ENCODE measurements at places on chromosomes 7 and 10.
A peak's percentile ranks its signal among the peaks of the same experiment; 100 is the strongest.

GRCh38 chr7:132049462-132050304 is 493.3 kb upstream of the PODXL start:
- DNase-seq, result no peak

DNA sequence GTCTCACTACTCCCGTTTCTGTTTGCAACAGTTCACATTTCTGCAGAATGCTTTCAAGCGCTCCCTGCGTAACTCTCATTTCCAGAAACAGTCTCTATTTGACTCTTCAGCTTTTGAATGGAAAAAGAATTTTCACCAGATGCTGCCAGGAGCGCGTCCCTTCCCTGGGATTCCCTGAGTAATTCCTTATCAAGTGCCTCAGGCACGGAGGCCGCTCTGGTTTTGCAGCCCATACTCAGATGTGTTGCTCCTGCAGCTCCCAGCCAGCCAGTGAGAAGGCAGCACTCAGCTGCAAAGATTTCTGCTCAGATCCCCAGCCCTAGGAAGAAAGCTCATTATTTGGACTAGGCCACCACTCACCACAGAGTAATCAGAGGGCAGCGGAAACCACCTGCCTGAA is 161.1 kb upstream of the CHST15 start:
- no peak for DNase-seq

DNA sequence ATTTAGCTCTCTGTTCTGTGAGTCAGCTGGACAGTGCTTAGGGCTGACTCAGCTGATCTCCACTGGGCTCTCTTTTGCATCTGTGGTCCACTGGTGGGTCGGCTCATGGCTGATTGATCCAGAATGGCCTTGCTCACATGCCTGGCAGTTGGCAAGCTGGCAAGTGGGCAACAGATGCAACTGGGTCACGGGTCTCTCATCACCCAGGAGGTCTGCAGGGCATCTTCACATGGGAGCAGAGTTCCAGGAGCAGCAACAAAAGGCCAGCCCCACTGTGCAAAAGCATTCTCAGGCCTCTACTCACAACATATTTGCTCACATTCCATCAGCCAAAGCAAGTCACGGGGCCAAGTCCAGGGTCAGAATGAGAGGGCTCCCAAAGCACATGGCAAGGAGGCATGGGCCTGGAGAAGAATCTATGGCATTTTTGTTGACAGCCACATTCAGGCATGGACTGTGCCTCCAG is 98.8 kb downstream of the OAT start:
- no peak for DNase-seq

DNA sequence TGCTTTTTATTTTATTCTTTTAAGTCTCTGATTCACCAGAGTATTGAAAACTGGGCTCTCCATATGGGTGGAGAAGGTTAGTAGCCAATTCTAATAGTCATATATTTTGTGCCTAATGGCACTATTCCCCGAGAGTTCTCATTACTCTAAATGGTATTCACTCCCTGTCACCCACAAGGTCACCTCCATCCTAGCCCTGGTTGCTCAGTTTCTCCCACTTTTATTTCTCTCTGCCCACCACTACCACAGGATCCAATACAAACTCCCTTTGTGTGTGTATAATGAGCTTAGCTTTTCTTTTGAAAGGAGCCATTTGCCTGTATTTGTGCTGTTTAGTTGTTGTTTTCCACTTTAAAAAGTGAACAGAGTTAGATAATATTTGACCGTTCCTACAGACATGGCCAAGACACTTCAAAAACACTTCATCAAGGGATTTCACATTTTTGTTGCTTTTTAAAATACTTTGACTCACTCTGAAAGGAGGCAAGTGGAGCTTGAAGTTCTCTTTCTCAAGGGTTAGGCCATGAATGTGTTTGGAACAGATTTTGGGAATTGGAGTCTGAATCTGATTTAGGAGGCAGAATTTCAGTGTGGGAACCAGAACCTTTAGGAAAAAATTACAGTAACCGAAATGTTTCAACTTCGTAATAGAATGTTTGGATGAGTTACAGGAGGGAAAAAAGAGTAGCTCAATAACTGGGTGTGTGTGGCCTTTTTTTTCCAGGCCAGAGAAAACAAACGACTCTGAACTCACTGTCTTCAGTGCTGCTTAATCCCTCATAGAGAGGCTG is 321.3 kb downstream of the BICC1 start:
- no peak for DNase-seq

- DNase-seq, result no peak
These were observed 94.9 kb upstream of the TCF7L2 start for GRCh38 chr10:112855134-112855533.

- peak; percentile 31 for DNase-seq
These were observed 151.1 kb downstream of the DGKB start for GRCh38 chr7:14751461-14751860.

DNA sequence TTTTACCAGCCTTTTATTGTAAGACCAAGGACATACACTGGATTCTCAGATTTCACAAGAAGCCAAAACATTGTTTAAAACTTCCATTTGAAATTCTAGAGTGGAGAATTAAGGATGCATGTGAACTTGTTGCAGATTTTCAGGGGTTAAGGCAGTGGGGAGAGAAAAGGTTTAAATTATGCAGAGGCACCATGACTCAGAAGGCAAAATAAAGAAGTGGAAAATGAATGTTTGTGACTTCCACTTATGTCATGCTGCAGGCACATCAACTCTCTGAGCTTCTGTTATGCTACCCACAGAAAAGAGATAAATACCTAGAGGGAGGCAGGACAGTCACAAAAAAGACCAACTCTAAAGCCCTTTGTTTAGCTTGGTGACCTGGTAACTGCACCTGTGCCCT is 84.4 kb upstream of the BET1 start:
- no peak for DNase-seq

- DNase-seq, result no peak
These were observed 146.7 kb upstream of the NRP1 start for GRCh38 chr10:33481184-33481583.

DNA sequence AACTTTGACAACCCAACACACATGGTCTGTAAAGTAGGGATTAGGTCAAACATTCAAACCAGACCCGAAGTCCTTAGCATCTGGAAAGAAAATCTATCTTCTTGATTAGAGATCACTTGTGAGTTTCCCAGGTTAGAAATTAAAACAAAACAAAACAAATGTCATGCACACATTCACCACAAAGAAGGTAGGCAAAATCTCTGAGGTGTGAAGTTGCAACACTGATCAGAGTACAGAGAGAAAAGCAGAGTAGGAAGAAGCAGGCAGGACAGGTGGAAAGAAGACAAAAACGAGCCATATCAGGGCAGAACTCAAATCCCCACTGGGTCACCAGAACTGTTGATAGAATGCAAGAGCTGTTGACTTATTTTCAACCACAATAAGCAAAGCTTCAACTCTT is 102.8 kb upstream of the THSD7A start:
- no peak for DNase-seq

DNA sequence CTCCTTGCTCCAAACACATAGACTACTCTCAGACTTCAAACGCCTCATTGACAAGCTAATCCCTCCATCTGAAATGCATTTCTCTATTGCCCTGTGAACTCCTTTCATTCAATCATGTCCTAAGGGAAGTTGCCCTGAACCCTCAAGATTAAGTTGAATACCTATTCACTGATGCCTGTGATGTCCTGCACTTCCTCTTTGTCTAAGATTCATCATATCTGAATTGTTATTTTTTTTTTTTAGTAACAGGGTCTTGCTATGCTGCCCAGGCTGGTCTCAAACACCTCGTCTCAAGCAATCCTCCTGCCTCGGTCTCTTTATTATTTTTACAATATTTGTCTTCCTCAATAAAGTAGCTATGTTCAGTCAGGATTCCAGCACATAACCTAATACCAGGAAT is 3.2 kb downstream of the PSMA2 start:
- DNase-seq, result no peak

DNA sequence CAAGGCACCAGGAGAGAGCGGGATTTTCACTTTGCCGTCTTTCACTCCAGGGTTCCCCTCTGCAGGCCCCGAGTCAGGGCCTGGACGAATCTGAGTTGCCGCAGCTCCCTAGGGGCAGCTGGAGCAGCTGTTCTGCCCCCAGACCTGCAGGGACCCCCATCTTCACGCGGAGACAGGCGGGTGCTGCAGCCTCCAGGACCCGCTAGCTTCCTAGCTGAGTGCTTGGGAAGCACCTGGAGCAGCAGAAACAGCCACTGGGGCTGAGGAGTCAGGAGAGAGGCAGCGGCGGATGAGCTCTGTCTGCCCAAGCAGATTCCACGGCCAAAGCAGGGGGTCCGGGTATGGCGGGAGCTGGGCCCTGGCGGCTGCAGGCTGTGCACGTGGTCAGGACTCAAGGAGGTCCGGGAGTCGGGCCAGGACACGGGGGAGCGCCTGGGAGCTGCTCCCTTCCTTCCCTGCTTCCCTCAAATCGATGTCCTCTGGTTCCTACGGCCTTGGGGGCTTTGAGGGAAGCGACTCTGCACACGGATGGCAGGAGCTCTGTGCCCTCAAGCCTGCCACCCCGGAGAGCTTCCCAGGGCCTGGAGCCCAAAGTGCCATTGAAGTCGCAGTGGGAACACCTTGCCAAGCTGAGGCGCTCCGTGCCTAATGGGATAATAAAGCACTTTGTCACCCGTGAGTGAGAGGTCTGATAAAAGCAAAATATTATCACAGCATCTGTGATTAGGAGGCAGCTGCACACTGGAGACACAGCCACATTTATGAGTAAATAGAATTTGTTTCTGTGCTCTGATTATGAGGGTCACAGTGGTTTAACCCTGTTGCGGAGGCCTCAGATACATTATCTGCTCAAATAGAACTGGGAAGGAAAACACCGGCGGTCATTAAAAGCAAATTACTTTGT is 17.2 kb downstream of the MNX1 start:
- no peak for DNase-seq

- no peak for DNase-seq
These were observed 5.4 kb downstream of the BRI3 start for GRCh38 chr7:98286701-98287485.

GRCh38 chr10:44799966-44800365 is 111.2 kb upstream of the TMEM72 start:
- DNase-seq, result no peak

DNA sequence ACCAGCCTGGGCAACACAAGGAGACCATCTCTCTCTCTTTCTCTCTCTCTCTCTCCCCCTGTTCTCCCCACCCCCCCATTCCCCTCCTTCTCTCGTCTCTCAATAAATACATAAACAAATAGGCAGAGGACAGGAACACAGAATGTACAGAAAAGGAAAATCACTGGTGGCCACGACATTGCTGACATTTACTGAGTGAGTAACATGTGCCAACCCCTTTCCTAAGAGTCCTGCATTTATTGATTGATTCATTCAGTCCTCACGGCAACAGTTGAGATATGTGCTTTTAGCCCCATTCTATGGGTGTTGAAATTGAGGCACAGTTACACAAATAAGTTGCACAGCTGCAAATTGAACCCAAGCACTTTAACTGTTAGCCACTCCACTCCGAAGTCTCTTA is 114.3 kb upstream of the SAMD8 start:
- DNase-seq, result no peak

DNA sequence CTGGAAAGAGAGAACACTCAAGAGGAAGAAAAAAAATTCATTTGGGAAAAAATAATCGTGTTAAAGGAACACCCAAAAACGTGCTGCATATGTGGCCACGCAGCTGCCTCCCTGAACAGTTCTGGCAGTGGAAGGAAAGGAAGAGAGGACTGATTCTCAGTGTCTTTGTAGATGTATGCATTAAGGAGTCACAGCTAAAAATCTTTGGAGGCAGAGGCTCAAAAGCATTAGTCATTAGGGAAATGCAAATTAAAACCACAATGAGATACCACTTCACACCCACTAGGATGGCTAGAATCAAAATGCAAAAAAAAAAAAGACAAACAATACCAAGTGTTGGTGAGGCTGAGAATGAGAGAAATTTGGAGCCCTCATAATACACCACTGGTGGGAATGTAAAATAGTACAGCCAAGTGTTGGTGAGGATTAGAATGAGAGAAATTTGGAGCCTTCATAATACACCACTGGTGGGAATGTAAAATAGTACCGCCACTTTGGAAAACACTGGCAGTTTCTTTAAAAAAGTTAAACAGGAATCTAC is 134.7 kb downstream of the SLIT1 start:
- DNase-seq, result no peak

DNA sequence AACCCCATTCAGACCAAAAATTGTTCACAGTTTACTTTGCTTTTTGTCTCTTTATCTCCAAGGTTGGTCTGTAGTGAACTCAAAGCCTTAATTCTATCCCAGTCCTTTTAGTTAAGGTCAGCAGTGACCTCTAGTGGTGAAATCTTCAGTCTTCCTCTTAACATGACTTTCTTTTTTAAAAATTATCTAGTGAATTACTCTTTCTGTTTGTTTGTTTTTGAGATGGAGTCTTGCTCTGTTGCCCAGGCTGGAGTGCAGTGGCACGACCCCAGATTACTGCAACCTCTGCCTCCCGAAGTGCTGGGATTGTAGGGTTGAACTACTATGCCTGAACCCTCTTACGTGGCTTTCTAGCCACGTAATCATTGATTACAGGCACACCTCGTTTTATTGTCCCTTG is 25.0 kb downstream of the ZNF487 start:
- DNase-seq, result peak; percentile 52

DNA sequence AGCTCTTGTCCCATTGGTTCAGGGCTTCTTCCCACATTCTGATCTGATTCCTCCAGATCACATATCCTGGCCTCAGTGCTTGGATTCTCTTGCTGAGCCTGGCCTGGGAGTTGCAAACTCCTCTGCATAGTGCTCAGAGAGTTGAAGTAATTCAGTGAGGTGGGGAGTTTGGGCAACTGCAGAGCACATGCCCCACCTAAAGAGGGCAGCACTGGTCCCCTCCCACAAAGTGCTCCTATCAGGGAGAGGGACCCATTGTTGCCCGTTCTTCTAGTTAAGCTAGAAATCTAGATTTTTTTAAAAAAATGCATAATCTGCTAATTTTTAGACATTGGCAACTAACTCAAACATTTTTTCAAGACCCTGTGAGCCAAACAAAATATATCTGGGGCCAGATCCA is 45.1 kb downstream of the CHN2 start:
- peak; percentile 36 for DNase-seq

- no peak for DNase-seq
These were observed 117.2 kb upstream of the GLCCI1 start for GRCh38 chr7:7851381-7851780.

GRCh38 chr10:84095811-84096497 is 43.4 kb upstream of the GHITM start:
- DNase-seq, result no peak

GRCh38 chr10:49177391-49178355 is 10.5 kb downstream of the TMEM273 start:
- no peak for DNase-seq

GRCh38 chr10:20897146-20897825 is at the start of gene NEBL:
TSS of gene NEBL (minus strand) at chr10:20897311. CDS start at chr10:20897205, 106 bp downstream.
- DNase-seq, result no peak

GRCh38 chr10:100216006-100216405 is 13.4 kb downstream of the CHUK start:
- DNase-seq, result no peak

GRCh38 chr10:70575874-70576802 is 26.4 kb downstream of the PRF1 start:
- DNase-seq, result peak; percentile 81
